Activated T-cell treated with anti-CD3 and anti-CD28 coated beads for 48 hours (primary cell): ENCODE measurements at places on chromosomes 1 and 21.

GRCh38 chr1:36339615-36340014, 16.2 kb upstream of the EVA1B start:
- DNase-seq: no peak

- DNase-seq: no peak
Measured at GRCh38 chr21:26686278-26686677, 113.2 kb upstream of the CYYR1 start.

- DNase-seq: no peak
Measured at GRCh38 chr1:227896710-227897655, 50.7 kb downstream of the WNT9A start.

DNA sequence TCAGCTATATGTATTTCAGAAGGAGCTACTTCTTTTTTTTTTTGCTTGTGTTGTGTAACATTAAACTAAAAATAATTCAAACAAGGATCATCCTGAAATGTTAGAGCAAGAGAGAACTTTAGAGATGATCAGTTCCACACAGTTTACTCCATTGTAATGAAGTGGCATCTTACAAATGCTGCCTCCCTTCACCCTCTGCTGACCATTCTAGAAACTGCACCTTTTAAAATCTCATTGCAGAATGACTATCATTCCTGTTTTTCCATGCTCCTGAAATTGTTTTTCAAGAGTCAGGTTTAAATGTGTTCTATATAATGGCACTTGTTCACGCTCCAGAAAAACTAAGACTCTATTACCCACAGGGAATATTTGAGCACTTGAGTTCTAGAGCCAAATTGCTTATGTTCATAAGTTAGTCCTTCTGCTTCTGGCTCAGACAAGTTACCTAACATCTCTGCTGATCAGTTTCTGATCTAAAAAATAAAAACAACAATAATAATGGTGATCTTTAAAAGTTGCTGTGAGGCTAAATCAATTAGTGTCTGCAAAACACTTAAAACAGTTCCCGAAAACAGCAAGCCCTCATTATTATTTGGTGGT, 21.5 kb upstream of the SLC44A5 start:
- no peak for DNase-seq

DNA sequence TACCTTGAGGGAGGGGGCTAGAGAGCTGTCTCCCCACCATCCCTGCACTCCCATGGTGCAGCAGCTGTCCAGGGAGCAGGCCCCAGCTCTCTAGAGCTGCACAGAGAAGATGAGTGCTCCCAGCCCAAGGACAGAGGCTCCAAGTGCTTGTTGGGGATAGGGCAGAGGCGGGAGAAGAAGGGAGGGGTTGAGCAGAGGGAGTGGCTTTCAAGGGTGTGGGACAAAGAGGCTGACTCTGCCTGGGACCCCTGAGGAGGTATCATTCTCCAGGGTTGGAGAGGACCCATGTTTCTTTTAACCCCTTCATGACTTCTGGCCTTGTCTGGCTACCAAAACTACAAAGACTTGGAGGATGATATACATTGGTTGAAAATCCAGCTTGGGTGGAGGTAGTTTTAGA, 14.6 kb downstream of the FOXD2 start:
- DNase-seq: no peak

DNA sequence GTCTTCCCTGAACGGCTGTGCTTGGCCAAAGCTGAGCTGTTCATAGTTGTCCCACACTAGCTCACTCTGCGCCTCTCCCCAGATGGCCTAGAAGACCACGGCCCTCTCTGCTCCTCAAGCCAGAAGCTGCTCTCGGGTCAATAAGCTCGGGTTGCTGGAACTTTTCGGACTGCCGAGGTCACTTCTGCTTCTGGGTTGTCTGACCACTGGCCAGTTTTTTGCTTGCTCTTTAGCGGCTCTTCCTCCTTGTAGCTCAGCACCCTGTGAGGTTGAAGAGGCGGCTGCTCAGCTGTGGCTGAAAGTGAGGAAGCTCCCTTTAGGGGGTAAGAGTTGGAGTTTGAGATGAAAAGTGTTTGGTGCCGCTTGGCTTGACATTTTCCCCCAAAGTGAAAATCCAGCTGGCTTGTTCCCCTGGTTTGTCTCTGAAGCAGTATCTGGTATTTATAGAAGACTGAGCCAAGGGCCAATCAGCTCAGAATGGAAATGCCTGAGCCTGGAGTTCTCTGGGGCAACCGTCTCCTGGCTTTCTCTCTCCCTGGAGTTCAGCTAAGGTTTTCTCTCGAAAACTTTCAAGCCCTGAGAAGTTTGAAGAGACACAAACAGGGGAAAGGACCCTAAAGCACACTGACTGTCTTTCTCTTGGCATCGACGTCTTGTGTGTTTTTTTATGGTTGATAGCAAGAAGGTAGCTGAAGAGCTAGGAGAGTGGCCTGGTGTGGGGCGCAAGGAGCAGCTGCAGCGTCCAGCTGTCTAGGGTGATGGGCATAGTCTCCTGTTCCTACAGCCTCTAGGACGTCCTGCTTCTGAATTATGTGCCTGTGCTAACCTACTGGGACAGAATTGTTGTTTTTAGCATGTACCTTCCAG, 72.0 kb downstream of the SYT6 start:
- no peak for DNase-seq

- DNase-seq: no peak
Measured at GRCh38 chr21:15617964-15618363, 111.8 kb upstream of the USP25 start.

GRCh38 chr1:209456878-209457277, 126.6 kb upstream of the CAMK1G start:
- DNase-seq: no peak

DNA sequence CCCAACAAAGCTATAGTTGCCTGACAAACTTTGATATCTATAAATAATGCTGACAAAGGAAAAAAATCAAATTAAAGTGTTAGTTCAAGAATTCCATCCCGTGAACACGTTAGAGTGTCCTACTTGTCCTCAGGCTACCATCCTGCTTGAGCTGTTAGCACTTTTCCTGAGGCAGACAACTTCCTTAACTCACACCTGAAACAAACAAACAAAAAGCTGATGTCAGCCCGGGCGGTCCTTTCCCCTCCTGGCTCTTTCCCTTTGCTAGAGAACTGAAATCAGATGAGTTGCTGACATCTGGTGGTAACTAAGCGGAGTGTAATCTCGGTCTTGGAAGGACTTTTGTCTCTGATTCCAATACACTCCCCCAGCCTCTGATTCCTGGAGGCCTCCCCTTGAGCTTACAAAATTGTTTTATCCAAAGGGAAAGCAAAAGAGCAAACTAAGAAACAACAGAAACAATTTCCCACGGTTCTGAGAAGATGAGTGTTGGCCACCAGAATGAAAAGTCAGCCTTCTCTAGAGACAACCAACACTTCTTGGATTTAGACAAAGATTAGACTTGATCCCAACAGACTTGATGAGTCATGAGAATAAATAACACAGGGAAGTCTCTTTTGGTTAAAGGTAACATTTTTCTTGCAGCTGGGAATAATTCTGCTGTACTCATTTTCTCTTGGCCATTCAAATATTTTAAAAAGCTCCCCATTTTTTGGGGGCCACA, 135.4 kb downstream of the PROX1 start:
- DNase-seq: no peak

GRCh38 chr21:46284077-46284644, 1.2 kb downstream of the MCM3AP start:
- no peak for DNase-seq

DNA sequence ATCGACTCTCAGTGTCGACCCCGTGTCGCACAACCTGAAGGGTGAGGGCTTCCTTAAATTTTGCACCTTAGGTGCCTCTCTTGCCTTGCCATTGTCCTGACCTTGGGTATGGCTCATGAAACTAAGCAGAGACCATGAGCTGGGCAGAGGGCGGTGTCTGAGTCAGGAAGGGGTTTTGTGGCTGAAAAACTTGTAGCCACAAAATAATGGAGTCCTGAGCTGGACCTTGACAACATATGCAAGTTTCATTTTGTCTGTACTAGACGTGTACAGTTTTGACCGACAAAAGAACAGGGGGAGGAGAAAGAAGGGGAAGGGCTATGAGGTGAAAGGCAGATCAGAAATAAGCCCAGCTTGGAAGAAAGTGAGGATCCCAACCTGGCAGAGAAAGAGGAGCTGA, 8.3 kb upstream of the RUNX1 start:
- no peak for DNase-seq

DNA sequence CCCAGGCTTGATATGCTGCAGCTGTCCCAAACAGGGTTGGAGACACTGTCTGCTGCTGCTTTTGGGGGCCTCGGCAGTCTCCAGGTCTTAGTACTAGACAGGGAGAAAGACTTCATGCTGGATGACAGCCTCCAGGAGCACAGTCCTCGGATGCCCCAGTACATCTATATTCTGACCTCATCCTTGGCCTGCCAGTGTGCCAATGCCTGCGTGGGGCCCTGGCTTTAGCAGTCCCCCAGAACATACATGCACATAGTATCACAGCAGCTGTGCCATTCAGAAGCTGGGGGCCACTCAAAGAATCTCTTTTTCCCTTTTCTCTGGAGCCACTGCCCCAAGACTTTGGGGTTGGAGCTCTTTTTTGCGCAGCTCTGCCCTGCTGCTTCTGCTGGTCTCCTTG, 4.4 kb upstream of the ZSCAN20 start:
- no peak for DNase-seq

GRCh38 chr1:231808116-231808515, 181.5 kb downstream of the DISC1 start:
- no peak for DNase-seq

DNA sequence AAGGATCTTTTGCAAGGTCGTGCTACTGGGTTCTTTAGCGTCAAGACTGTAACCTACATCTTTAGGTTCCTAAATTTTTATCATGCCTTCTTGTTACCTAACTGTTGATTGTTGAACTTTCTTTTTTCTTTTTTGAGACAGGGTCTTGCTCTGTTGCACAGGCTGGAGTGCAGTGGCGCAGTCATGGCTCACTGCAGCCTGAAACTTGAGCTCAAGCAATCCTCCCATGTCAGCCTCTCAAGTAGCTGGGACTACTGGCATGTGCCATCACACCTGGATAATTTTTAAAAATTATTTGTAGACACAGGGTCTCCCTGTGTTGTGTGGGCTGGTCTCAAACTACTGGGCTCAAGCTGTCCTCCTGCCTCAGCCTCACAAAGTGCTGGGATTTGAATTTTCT, 52.9 kb downstream of the NFIA start:
- no peak for DNase-seq

- DNase-seq: no peak
Measured at GRCh38 chr1:202569393-202570322, 140.6 kb downstream of the SYT2 start.

DNA sequence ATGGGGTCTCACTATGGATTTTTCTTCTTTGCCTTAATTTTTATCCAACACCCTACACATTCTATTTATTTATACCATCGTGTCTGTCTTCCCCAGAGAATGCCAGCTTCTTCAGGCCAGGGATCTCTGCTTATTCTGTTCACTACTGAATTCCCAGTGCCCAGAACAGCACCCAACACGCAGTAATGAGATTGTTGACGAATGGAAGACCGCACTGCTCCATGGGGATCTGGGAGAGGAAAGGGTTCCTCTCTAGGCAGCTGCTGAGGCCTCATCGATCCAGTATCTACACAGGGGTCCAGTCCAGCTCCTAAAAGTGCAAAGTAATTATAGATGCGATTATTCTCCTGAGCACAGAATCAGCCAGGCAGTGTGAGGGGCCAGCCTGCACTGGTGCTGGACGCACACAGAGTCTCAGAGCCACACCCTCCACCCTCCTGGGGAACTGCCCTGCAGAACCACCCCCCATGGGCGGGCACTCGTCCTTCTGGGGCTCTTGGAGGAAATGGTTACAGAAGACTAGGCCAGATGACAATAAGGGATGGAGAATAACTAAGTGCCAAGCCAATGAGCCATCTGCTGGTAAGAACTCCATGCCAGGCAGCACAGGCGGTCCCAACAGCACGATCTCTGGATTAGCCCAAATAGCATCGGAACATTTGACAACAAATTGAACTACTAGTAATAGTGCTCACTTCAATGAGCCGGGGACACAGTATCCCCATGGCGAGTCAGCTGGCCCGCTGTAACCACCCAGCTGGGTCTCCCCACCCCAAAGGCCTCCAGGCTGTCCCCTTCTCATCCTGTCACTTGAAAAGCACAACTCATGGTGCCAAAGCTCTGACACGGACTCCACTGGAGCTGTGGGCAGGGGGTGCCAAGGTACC, 1.7 kb upstream of the PDE9A start:
- DNase-seq: no peak

- no peak for DNase-seq
Measured at GRCh38 chr1:180609643-180610555, 21.9 kb upstream of the XPR1 start.

DNA sequence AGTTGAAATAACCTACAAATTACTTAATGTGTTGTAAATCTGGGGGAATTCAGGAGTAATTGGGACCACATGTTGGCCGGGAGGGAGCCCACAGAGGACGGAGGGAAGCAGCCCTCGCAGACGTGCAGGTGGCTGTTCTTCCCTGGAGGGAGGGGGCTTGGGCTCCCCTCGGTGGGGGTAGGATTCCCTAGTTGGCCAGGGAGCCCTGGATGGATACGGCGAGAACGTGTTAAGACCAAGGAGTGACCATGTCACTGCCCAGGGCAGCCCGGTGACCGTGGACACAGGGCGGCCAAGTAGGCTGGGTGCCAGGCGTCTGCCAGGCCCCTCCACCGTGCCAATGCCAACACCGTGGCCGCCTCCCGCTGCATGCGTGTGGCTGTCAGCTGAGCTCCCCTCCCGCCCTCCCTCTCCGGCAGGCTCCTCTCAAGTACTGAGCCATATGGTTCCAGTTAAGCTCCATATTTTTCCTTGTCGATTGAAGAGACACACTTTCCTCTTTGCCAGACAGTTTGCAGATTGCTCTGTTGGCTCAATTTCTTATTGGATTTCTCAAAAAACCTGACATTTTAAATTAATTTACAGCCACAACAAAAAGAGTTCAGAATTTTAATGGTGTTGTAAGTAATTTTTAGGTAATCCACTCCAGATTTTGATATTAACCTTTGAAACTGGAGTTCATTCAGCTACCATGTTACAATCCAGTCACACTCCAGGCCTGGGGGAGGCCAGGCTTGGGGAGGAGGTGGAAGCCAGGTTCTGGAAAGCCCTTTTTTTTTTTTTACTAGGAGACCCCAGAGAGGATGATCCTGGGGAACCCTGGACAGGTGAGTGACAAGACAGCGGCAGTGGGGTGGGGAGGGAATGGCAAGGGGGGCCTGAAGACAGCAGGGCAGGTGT, 71.2 kb downstream of the CASZ1 start:
- DNase-seq: no peak

DNA sequence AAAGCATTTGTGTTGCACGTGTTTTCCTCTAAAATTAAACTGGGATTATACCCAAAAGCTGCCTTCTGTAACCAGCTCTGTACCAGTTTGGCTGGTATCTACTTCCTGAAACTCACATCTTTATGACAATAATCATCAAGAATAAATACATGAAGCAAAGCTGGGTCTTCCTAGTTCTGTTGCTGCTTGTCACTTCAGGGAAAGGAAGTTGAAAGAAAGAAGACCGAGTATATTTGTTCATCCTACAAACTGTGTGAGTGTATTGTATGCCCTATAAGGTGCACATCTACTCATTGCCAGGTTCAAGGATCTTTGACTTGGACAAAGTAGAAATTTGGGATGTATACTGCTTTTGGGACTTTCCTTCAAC, 29.1 kb upstream of the IFNGR2 start:
- no peak for DNase-seq
